ENCODE measurements at places on chromosomes 1 and 21. TPM values are rescaled to one million over a fixed set of nuclear protein-coding genes. Genes with fewer than 3 reads are reported as not detected.
A peak's percentile ranks its signal among the peaks of the same experiment; 100 is the strongest.

The PIK3CD gene
- 4.3 TPM for total RNA-seq

The OVAAL gene
- not detected for total RNA-seq

The ZNF683 gene
- not detected for total RNA-seq

The HFM1 gene
- total RNA-seq: 7.4 TPM

The TGFBR3 gene
- 19.7 TPM for total RNA-seq

The KLHL21 gene
- 25.1 TPM for total RNA-seq

The RASAL2 gene
- total RNA-seq: 35.7 TPM

The JAM2 gene
- total RNA-seq: 4.8 TPM

The GUCA2B gene
- not detected for total RNA-seq

The MEX3A gene
- 112 TPM for total RNA-seq

DNA sequence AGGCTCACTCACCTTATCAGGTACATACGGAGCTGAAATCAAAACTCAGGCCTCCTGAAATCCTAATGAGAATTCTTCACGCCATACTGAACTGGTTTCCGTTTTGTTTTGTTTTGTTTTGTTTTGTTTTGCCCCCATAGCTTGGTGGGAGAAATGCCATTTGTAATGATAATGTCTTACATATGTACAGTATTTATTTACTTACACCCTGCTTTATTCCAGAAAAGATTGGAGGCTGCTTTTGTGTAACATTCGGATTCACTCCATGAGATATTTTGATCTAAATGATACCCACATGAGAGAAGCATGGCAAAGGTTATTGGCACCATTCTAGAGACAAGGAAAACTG is 84.7 kb downstream of the EPHB2 start:
- H3K36me3 ChIP-seq: peaks cover 6% of the 10 kb centered on the region
- H3K27me3 ChIP-seq: no peaks in the 10 kb centered on the region
- H3K4me1 ChIP-seq: peaks cover 33% of the 10 kb centered on the region
- peak overlapping the region; percentile 76 for H3K27ac ChIP-seq
- DNase-seq: no peak

- no peak overlapping the region for H3K4me3 ChIP-seq
- H3K36me3 ChIP-seq: no peaks in the 10 kb centered on the region
- H3K27ac ChIP-seq: no peak overlapping the region
- H3K4me1 ChIP-seq: peaks cover 9% of the 10 kb centered on the region
Observed at GRCh38 chr1:15420853-15421465, 11.3 kb downstream of the EFHD2 start.

- DNase-seq: no peak
- H3K27me3 ChIP-seq: peaks cover 3% of the 10 kb centered on the region
- no peak overlapping the region for H3K4me3 ChIP-seq
- no peaks in the 10 kb centered on the region for H3K4me1 ChIP-seq
- H3K27ac ChIP-seq: no peak overlapping the region
Observed at GRCh38 chr21:18285379-18285778, 40.7 kb downstream of the CHODL start.

DNA sequence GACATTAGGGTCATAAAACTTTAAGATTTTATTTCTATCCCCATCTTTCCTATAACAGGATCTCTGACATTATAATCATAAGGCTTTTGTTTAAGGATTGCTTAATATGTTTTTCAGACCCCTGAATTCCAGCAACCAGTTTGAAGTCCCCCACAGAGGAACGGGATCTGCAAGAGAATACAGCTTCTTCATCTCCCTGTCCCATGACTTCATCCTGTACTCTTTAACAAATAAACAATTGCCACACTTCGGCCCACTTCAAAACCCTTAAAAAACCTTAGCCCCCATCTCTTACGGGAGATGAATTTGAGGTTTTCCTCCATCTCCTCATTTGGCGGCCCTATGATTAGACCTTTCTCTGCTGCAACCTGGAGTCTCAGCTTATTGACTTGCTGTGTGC is 35.8 kb downstream of the TESK2 start:
- DNase-seq: no peak
- no peaks in the 10 kb centered on the region for H3K27me3 ChIP-seq
- H3K27ac ChIP-seq: peak overlapping the region; percentile 5

DNA sequence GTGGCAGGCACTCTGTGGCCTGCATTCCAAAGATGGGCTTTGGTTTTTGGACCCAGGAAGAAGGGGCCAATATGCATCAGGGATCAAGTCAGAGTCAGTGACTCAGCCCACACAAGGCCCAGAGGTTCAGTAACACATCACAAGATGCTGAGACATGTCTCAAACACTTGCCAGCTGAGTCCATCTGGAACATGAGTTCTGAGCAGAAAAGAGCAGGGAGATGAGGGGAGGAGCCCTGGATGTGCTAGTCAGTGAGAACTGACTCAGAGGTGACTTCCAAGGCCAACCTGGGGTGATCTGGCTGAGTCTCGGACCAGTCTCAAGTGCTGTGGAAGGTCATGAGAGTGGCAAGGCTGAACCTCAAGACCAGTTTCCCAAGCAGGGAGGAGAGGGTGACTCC is 150.1 kb downstream of the CDC7 start:
- H3K27me3 ChIP-seq: peaks cover 5% of the 10 kb centered on the region
- DNase-seq: no peak
- no peaks in the 10 kb centered on the region for H3K36me3 ChIP-seq
- no peak overlapping the region for H3K27ac ChIP-seq

DNA sequence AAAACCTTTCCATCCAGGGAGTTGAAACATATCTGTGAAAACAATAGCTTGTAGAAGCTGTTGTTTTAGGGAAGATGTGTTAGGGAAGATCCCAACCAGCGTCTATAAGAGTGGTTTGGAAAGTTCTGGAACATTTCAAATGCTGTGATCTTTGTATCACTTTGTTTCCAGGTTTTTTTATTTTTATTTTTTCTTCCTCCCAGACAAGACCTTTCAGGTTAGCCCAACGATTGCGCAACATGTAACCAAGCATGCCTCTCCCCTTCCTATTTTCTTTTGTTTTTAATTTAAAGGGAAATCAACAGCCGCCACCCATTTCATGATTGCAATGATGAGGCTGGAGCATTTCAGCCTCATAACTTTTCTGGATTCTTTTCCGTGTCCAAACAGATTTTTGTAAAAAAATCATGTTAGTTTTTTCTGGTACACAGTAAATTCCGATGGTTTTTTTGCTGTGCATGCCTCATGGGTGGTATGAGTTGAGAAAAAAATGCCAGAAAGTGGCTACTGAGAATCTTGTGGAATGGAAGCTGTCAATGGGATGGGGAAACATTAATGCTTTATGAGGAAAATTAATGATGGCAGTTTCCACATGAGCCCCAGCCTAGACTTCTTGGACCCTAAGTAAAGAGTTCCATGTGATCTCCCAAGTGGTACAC is 109.3 kb downstream of the RUNX1 start:
- H3K36me3 ChIP-seq: no peaks in the 10 kb centered on the region
- peaks cover 27% of the 10 kb centered on the region for H3K4me1 ChIP-seq

DNA sequence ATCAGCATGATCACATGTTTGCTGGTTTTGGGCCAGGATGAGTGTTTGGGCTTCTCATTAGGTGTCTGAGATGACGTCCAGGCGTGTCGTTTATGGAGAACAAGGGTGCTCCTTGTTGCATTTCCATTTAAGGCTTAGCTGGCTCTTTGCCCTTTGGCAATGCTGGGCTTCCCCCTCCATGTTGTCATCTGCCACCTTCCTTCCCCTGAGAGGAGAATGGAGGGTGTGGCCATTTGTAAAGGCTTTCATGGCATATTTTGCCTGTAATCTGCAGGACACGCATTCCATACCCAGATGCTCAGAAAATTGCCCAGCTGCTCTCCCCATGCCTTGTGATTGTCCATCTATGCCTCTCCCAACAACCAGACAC is 27.7 kb downstream of the PKP1 start:
- no peak overlapping the region for H3K4me3 ChIP-seq
- DNase-seq: no peak
- peaks cover 16% of the 10 kb centered on the region for H3K4me1 ChIP-seq
- H3K36me3 ChIP-seq: no peaks in the 10 kb centered on the region
- H3K27ac ChIP-seq: no peak overlapping the region

DNA sequence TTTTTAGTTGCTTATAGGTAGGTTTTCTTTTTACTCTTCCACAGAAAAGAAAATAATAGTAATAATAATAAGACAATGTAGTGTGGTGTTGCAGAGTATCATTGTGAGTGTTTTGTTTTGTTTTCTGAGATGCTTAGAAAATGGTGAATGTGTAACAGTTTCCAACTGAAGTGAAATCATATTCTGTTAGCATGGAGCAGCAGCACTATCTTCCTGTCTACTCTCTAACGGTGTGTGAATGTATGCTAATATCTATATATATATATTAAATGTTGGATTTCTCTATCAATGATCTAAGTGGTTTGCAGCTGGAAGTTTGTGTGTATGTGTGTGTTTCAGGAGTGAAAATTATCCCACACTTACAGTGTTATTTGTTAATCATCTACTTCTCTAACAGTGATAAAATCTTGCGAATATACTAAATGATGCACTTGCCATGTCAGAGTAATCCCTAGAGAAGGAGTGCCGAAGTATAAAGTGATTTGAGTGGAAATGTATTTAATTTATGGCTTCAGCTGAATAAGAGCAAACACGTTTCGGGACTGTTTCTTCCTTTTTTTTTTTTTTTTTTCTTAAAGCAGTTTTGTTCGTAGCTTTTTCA is 377 bp downstream of the SAMD13 start:
- H3K36me3 ChIP-seq: no peaks in the 10 kb centered on the region
- H3K27ac ChIP-seq: peak overlapping the region; percentile 93
- peaks cover 47% of the 10 kb centered on the region for H3K4me1 ChIP-seq
- H3K4me3 ChIP-seq: peak overlapping the region; percentile 65
- H3K27me3 ChIP-seq: no peaks in the 10 kb centered on the region

DNA sequence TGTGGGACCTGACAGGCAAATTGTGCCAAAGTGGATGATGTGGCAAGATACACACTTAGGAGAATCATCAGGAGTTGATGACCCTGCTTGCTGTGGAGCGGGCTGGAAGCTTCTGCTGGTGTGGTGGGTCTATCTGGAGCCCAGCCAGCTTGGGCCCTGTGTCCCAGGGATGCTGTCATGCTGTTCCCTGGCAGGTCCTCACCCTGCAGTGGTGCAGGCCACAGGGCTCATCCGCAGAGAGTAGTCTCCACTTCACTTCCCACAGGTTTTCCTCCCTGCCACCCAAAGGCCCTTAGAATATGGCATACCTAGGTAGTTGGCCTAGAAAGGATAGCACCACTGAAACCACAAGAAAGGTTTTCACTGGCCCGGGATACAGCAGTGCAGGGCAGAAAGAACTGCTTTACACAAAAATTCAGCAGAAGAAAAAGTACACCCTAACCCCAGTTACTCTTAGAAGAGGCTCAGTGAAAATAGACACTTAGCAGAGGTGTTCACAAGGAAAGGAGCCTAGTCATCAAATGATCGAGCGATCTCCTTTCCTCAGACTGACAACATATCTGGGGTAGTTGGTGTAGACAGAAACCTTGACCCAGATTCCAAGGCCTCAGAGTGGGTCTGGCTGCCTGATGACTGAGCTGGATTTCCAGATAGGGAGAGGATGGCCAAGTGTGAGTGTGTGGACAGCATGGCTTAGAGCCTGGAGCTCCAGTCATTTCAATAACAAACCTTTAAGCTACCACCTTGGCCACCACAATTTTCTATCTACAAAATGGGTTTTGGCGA is 1.3 kb upstream of the C1orf226 start:
- H3K4me3 ChIP-seq: no peak overlapping the region
- no peak for DNase-seq
- H3K4me1 ChIP-seq: no peaks in the 10 kb centered on the region
- peaks cover 3% of the 10 kb centered on the region for H3K36me3 ChIP-seq
- no peaks in the 10 kb centered on the region for H3K27me3 ChIP-seq
- H3K27ac ChIP-seq: no peak overlapping the region

DNA sequence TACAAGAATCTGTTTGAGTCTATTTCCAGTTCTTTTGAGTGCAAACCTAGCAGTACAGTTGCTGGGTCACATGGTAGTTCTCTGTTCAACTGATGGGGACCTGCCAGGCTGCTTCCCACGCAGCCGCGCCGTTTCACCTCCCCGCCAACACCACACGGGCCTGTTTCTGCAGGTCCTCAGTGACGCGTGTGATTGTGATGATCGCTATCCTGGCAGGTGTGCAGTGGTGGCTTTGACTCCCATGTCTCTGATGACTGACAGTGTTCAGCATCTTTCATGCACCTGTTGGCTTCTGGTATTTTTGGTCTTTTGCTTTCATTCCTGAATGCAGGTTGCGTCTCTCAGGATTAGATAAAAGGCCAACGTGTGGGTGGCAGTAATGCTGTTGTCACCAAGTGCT is 41.6 kb downstream of the FAAP20 start:
- H3K4me3 ChIP-seq: no peak overlapping the region
- no peak overlapping the region for H3K27ac ChIP-seq
- DNase-seq: no peak
- no peaks in the 10 kb centered on the region for H3K4me1 ChIP-seq
- peaks cover 25% of the 10 kb centered on the region for H3K36me3 ChIP-seq

GRCh38 chr1:232484856-232485255 is 145.1 kb downstream of the SIPA1L2 start:
- H3K36me3 ChIP-seq: peaks cover 31% of the 10 kb centered on the region
- H3K27me3 ChIP-seq: no peaks in the 10 kb centered on the region
- no peak overlapping the region for H3K27ac ChIP-seq
- H3K4me3 ChIP-seq: no peak overlapping the region

GRCh38 chr21:37699024-37699775 is 217.1 kb downstream of the KCNJ6 start:
- H3K4me3 ChIP-seq: no peak overlapping the region
- H3K27me3 ChIP-seq: peaks cover 14% of the 10 kb centered on the region
- H3K4me1 ChIP-seq: no peaks in the 10 kb centered on the region

DNA sequence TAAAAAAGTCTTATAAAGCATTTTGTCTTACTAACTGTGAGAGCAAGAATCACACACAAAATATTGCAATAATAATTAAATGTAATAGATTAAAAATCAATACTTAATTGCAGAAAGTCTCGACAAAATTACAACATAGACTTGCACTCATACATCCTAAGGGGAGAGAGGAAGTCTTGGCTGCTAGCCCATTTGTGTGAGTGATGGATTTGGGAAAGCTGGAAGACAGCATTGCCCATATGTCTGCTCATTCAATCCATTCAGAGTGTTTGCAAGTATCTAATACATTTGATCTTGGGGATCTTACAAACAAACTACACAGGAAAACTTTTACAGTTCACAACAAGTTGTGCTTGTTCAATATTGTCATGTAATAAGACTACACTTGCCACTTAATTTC is 140.5 kb downstream of the COL11A1 start:
- no peak overlapping the region for H3K27ac ChIP-seq
- H3K4me1 ChIP-seq: no peaks in the 10 kb centered on the region
- H3K4me3 ChIP-seq: no peak overlapping the region
- no peaks in the 10 kb centered on the region for H3K27me3 ChIP-seq

GRCh38 chr1:179121159-179121938 is 39.5 kb downstream of the TOR3A start:
- no peaks in the 10 kb centered on the region for H3K4me1 ChIP-seq
- DNase-seq: no peak
- no peak overlapping the region for H3K27ac ChIP-seq
- H3K36me3 ChIP-seq: peaks cover 21% of the 10 kb centered on the region
- no peaks in the 10 kb centered on the region for H3K27me3 ChIP-seq

DNA sequence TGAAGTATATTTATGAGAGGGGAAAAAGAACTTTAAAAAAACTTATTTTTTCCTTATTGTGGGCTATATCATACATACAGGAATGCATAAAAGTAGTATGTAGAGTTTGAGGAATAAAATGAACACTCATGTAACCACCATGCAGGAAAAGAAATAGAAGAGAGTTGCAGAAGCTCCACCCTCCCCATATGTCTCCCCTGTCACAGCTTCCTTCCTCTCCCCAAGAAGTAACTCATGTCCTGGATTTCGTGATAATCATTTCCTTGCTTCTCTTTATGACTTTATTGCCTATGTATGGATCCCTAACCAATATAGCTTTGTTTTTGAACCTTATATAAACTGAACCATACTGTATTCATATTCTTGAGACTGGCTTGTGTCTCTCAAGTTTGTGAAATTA is 126.4 kb downstream of the ZZZ3 start:
- no peak for DNase-seq
- no peak overlapping the region for H3K27ac ChIP-seq
- no peaks in the 10 kb centered on the region for H3K27me3 ChIP-seq
- H3K4me3 ChIP-seq: no peak overlapping the region

GRCh38 chr1:30384286-30385245 is 338.8 kb downstream of the MATN1 start:
- DNase-seq: no peak
- peaks cover 37% of the 10 kb centered on the region for H3K4me1 ChIP-seq
